ENCODE measurements at places on chromosomes 16 and 17.

DNA sequence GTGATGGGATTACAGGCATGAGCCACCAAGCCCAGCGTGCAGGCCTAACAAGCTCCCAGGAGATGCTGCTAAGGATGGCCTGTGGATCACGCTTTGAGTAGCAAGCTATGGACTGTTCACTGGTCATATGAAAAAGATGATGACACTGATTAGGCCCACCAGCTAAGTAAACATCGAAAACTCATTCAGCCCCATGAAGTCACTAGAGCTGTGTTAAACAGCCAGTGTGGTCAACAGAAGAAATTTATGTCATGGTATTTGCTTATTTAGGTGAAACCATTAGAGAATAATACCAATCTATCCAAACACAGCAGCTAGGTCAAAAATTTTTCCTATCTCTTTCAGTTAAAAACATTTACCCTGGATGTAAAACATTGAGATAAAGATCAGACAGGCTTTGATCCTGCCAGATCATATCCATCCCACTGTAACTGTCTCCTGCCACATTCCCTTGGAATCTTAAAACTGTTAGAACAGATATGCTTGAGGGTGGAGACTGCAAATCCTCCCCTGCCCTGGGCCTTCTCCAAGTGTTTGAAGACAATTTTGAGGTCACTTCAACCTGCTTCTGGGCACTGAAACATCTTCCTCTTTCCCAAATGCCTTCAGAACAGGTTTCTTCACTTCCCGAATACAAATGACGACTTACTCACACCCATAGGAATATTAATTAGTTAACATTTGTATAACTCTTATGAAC lies 30.9 kb downstream of the HOXB1 start:
- no peak for DNase-seq

DNA sequence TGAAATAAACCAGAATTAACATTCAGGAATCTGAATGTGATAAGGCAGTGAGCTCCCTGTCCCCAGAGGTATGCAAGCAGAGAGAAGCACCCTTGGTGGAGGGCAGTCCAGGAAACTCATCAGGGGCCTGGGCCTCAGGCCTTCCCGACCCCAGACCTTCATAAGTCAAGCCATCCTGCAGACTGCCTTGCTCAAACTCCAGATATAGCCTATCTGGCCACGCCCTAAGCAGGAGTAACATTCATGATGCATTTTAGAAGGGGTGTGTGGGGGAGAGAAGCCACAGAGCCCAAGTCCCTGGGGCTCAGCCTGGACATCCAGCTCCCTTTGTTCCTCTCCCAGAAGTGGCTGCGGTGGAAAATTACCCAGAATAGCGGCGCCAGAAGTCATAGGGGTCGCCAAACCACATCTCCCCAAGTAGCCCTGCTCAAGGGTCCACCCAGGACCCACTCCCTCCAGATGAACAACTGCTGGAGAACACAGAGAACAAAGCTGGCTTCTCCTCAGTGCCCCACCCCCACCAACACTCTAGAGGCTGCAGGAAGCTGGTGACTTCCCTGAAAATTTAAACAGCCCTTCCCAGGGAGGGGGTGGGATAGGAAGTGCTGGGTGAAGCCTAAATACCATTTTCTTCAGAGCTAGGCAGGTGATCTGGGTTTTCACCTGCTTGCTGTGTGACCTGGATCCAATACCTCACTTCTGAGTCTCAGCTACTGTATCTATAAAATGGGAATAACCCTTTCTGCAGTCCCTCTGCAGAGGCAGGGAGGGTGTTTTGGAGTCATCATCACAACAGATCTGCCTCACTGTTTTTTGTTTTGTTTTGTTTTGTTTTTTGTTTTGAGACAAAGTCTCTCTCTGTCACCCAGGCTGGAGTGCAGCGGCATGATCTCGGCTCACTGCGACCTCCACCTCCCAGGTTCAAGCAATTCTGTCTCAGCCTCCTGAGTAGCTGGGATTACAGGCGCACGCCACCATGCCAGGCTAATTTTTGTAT lies 1.5 kb upstream of the SREBF1 start:
- DNase-seq, result peak; percentile 32

GRCh38 chr17:63645775-63646487 lies 23.7 kb downstream of the MAP3K3 start:
- no peak for DNase-seq

DNA sequence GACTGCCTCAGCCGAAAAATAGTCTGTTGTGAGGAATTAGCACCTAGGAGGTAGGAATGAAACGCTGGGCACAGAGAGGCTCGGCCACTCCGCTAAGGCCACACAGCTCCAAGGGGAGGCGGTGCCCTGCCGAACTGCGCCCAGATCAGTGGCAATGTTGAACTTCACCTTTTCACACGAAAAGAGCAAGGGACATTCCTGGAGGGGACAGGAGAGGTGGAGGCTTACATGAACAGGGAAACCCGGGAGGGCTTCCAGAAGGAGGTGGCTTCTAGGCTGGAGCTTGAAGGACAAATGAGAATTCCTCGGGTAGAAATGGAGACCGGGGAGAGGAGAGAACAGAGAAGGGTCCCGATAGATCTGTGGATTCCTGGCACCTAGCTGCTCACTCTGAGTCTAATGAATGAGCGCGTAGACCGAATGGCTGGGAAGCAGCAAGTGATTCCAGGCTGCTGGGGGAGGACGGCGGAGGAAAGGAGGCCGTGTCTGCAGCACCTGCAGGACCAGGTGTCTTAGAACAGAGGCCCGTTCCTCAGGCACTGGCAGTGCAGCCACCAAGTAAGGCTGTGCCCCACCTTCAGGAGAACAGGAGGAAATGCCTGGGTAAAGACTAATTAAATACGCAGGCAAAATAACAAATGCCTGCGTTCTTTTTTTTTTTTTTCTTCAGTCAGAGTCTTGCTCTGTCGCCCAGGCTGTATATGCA lies 722 bp upstream of the SLC38A10 start:
- peak; percentile 1 for DNase-seq

DNA sequence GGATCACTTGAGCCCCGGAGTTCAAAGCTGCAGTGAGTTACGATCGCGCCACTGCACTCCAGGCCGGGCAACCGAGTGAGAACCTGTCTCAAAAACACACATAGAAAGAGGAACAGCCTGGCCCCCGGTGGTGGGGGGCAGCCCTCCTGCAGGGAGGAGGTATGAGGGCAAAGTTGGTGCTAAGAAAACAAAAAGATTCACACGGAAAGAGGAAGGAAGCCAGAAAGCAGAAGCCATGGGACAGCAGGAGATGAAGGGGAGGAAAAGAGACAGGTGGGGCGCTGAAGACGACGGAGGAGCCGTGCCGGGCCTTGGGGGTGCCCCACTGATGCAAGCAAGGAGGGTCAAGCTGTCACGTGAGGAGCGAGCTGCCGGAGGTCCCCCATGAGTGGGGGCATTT lies 8.2 kb upstream of the C16orf74 start:
- no peak for DNase-seq

DNA sequence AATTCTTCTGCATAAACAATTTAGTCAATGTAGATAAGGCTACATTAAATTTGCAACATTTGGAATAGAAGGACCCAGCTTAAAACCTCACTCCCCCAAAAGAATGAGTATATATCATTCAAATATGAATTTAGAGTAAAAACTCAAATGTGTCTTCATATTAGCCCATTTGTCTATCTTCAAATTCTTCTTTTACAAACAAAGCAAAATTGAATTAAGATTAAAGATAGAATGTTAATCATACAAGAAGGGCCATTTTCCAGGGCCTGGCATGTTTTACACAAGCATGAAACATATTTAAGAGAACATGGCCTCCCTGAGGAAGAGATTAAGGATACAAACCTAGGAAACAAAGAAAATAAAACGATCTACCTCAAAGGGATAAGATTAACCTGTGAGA lies 8.4 kb downstream of the TOX3 start:
- no peak for DNase-seq

DNA sequence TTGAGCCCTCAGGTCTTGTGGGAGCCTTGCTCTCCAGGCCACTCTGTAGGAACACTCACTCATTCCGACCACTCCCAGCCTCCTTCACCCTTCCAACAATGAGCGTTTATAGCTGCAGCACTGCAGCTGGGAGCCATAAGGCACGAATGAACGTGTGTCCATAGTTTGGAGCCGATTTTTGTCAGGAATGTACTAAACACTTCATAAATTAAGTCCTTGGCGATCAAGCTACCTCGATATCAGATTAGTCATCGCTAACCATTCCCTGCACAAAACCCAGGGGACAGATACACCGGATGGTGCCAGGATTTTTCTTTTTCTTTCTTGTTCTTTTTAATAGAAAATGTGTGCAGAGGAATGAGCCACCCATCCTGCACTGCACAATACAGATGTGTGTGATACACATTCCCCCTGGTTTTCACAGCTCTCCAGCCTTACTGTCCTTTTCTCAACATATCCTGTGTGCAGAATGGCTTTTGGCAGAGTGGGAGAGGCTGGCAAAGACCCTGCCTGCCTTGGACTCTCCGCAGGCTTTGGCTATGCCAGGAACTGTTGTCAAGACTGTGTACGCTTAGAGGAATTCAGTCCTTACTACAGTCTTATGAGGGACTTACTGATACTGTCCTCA lies 68.4 kb upstream of the ELAC2 start:
- DNase-seq, result no peak

GRCh38 chr16:2468233-2468724 lies 2.8 kb upstream of the NTN3 start:
- DNase-seq, result peak; percentile 88

DNA sequence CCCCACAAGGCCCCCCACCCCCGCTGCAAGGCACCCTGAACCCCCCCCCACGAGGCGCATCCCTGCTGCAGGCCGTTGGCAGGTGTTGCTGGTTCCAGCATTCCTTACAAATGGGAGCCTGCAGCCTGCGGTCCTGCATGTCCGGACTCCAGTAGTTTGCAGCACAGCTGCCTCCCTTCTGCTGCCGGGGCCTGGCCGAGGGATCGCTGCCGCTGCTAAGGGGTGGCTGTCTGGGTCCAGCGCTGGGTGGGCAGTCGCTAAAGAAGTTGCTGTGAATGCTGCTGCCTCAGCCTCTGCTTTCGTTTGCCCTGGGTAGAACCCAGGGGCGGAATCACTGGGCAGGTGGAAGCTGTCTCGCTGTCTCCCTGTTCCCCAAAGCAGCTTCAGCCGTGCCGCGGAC lies 11.8 kb downstream of the UTS2R start:
- no peak for DNase-seq

DNA sequence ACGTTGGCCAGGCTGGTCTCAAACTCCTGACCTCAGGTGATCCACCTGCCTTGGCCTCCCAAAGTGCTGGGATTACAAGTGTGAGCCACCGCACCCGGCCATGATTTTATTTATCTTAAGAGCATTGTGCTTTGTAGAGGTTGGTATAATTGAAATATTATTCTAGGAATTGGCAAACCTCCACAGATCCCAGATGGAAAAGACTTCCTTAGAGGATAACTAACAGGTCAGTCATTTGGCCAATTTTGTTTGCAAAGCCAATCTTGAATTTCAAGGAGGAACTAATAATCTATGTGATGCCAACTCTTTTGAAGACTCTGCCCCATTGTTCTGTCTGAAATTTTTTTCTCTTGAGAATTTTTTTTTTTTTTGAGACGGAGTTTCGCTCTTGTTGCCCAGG lies 46.7 kb upstream of the SLC5A10 start:
- no peak for DNase-seq
